Stimulated activated CD4-positive, alpha-beta T cell treated with anti-CD3 and anti-CD28 coated beads, Interleukin-12 subunit alpha, Interleukin-12 subunit beta, amount 100 ng/mL, for 48 hours (primary cell): ENCODE measurements at places on chromosomes 3 and 15.

- peak; percentile 7 for DNase-seq
These were observed 25.9 kb downstream of the MELTF start for GRCh38 chr3:197003461-197004385.

- DNase-seq = no peak
These were observed 42.8 kb downstream of the TSC22D2 start for GRCh38 chr3:150450916-150451315.

GRCh38 chr15:27638958-27639357 is 460.2 kb downstream of the OCA2 start:
- DNase-seq = no peak

- no peak for DNase-seq
These were observed 26.9 kb downstream of the CFAP100 start for GRCh38 chr3:126421573-126422119.

GRCh38 chr15:87207251-87207650 is 1049.3 kb downstream of the NTRK3 start:
- no peak for DNase-seq

DNA sequence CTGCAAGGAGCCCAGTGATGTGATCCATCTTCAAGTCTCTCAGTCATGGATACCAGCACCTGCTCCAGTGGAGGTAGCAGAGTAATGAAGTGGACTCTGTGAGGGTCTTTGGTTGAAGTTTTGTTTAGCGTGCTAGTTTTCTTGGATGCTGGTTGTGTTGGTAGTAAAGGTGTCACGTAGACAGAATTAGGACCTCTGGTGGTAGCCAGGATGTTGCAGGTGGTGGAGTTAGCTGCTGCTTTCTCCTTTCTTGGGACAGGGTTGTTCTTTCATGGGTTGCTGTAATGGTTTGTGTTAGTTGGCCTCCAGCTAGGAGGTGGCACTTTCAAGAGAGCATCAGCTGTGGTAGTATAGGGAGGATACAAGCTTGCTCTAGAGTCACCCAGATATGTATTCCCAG is 125.2 kb downstream of the ANXA2 start:
- no peak for DNase-seq

DNA sequence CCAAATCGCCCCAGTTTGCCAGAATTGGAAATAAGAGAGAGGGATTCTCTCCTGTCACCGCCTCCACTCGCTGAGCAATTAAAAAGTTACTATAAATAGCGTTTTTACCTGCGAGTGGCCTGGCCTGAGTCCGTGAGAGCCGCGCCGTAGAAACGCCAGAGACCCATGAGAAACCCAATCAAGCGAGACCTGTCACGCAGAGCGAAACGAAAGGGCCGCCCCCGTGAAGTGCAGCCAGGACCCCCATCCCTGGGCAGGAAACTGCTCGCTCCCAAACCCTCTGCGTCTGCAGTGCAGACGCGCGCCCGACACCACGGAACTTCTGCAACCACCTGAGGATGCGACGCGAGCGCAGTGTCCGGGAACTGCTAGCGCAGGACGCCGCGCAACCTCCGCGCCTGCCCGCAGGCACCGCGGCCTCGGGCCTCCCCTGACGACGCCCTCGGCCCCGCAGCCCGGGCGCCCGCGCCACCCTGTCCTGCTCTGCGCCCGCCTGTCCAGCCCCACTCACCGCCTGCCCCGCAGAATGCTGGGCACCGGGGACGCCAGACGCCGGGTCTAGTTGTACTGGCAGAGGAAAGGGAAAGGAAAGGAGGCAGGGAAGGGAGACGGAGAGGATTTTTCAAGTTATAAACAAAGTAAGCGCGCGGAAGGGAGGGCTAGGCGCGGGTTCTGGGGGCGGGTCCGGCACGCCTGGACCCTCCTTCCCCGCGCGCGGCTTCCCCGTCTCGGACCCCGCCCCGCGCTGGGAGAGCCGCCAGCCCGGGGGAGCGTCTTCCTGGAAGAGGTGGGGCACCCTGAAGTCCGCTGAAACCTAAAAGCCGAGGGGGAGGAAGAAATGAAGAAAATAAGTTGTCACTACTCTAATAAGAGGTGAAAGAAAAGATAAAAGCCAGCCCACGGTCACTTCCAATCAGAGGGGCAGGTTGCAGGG is at the start of gene PLSCR4:
PLSCR4 (minus strand) TSS at position 657 of the 934 bp plus-strand sequence. CDS start 29,034 bp downstream, outside the sequence.
- no peak for DNase-seq

DNA sequence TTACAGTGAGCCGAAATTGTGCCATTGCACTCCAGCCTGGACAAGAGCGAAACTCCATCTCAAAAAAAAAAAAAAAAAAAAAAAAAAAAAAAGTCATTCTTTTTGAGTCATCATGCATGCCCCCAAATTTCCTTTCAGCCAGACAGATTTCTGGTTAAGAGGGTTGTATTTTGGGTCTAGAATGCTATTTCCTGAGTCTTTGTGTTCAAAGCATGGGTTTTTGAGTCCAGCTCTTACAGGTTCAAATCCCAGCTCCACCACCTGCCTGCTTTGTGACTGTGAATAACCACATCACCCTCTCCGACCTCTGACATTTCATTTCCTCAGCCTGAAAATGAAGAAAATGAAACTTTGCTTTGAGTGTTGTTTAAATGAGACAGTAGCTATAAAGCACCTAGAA is 9.3 kb upstream of the C15orf61 start:
- no peak for DNase-seq

GRCh38 chr3:32595323-32595722 is 24.7 kb upstream of the DYNC1LI1 start:
- DNase-seq = no peak

DNA sequence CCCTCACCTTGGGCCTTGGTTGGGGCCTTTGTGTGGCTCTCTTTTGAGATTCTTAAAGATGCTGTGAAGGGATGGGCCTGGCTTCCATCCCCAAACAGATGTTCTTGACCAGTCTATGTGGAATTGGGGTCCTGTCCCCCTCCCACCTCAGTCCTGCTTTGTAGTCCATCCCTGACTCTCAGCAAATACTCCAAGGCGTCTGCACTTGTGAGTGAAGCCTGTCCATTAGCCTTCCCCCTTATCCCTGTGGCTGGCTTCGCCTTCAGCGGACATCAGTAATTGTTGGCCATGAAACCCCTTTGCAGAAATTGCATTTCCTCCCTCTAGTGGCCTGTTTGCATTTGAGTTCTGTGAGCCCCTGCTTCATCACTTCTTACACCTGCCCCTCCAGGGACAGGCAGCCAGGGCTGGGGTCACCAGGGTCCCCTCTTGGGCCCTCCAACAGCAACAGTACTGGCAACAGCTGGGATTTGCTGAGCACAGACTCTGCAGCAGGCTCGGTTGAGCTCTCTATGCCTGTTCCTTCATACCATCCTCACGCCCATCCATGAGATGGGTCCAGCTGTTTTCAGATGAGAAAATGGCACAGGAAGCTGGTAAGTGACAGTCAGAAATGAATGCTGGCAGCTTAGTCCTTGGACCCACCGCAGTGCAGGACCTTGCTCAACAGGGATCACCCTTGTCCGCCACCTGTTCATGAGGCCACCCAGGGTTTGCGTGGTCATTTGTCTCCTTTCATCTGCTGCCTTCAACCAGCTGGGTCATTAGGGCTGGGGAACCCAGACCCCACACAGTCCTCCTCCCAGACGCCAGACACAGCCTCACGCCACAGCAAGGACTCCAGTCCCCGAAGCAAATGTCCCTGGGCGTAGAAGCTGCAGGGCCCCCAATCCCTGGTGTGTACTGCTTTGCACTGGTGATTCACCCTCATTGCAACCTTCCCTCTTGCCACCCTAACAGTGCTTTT is 8.9 kb upstream of the LRRK1 start:
- DNase-seq = no peak

DNA sequence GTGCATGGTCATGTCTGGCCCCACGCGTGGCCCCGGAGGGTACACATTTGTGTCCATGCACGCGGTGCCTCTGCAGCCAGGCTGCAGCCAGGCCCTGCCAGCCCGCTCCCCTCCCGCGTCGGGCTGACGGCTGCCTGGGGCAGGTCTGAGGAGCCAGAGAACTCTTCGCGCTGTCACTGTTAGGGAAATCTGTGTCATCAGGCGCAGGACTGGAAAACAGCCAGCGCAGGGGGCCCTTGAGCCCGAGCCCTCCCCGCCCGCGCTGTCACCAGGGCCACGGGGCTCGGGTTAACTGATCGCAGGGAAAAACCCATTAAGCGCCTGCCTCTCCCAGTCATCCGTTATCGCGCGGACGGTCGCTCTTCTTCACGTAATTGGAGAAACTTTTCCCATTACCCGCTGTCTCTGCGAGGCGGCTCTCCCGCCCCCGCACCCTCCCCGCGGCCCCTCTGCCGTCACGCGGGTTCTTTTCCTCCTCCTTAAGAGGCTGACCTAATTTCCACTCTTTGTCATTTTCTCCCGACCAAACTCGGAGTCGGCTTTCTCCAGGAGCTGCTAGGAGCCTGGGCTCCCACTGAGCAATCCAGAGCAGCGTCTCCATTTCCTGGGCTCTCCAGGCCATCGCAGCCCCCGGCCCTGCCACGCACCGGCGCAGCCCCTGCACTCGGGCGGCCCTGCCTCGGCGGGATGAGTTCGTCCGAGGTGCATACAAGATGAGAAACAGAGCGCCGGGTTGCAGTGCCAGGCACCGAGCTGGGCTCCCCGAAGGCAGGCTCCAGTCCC is 57.5 kb upstream of the PRR23E start:
- no peak for DNase-seq

DNA sequence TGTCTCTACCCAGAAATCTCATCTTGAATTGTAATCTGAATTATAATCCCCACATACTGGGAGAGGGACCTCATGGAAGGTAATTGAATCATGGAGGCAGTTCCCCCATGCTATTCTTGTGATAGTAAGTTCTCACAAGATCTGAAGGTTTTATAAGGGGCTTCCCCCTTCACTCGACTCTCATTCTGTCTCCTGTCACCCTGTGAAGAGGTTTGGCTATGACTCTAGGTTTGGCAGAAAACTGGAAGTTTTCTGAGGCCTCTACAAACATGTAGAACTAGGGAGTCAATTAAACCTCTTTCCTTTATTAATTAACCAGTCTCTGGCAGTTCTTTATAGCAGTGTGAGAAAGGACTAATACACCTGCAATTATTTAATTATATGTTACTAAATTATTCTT is 125.2 kb upstream of the TGFBR2 start:
- DNase-seq = no peak

GRCh38 chr3:127884041-127884440 is 31.0 kb upstream of the KBTBD12 start:
- no peak for DNase-seq

- no peak for DNase-seq
These were observed 155.1 kb upstream of the TNIK start for GRCh38 chr3:171615281-171615680.

- DNase-seq = no peak
These were observed 166.7 kb downstream of the SQOR start for GRCh38 chr15:45801543-45801942.

- no peak for DNase-seq
These were observed 95.0 kb upstream of the PLSCR4 start for GRCh38 chr3:146345900-146346299.
